G401 (cell line): ENCODE measurements at places on chromosomes 12 and 14. TPM values are rescaled to one million over a fixed set of nuclear protein-coding genes. Genes with fewer than 3 reads are reported as not detected.

Gene GRIP1
- total RNA-seq, result 0.27 TPM in 1 of 2 replicates, not detected in the other

GRCh38 chr12:7019043-7019569, 830 bp upstream of the LPCAT3 start:
- peak; percentile 46 for DNase-seq

GRCh38 chr14:58736606-58737005, 98.8 kb downstream of the DACT1 start:
- no peak for DNase-seq

Gene CLEC2B
- not detected in 2 replicates for total RNA-seq

DNA sequence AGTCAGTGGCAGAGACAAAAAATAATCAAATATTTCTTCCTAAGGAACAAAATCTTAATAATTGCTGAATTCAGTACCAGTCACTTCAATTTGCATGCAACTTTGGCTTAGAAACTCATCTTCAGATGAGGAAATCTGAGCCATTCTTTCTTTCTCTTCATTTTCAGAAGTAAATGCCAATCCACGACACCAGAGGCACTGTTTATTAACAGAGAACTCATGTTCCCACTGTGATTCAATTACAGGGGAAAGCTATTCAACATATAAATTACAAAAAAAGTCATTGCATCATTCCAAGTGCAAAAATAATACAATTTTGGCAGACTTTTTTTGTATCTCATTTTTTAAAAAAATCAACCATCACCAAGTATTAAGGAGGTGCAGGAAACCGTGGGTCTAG, 816.1 kb upstream of the TMEM132C start:
- no peak for DNase-seq

GRCh38 chr14:38129192-38129591, 78.5 kb upstream of the SSTR1 start:
- DNase-seq, result no peak

DNA sequence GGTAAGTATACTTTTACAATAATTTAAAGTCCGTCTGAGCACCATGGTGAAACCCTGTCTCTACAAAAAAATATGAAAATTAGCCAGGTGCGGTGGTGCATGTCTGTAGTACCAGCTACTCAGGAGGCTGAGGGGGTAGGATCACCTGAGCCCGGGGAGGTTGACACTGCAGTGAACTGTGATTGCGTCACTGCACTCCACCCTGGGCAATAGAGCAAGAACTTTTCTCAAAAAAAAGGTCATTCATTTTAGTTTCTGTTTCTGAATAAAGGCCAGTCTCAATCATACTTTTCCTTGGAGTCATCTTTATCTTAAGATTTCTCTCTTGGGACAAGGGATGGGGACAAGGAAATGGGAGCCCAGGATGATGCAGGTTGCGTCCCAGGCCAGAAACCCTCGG, 12.9 kb downstream of the ANKRD13A start:
- DNase-seq, result no peak

GRCh38 chr12:67269633-67270573, 745 bp downstream of the CAND1 start:
- peak; percentile 54 for DNase-seq

DNA sequence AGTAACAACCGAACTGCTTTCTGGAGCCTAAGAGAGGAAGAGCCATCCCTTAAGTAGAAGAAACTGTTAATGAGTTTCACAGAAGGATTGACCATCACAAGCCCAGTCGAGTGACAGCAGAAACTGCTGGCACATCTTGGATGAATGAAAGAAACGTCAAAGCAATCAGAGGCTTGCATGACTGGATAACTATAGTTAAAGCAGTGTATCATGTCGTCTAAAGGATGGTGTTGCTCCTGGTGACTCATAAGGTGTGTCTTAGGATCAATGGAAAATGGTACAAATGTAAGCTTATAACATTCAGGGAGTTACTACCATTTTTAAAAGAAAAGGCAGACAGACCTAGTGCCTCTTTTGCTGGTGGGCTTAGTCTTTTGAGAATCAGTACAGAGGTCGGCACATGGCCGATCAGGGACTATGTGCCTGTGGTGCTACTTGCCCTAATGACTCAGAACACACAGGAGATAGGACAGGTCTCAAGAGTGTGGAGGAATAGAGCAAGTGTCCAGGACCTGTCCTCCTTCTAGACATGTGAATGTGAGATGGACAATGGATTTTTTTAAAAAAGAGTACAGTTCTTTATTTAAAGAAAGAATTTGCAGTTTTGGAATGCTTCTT, 55.7 kb downstream of the TMX1 start:
- DNase-seq, result no peak

GRCh38 chr12:92466391-92467305, 236.1 kb upstream of the PLEKHG7 start:
- DNase-seq, result peak; percentile 81

- DNase-seq, result no peak
These were observed 2.4 kb downstream of the DHRS2 start for GRCh38 chr14:23638414-23639047.

DNA sequence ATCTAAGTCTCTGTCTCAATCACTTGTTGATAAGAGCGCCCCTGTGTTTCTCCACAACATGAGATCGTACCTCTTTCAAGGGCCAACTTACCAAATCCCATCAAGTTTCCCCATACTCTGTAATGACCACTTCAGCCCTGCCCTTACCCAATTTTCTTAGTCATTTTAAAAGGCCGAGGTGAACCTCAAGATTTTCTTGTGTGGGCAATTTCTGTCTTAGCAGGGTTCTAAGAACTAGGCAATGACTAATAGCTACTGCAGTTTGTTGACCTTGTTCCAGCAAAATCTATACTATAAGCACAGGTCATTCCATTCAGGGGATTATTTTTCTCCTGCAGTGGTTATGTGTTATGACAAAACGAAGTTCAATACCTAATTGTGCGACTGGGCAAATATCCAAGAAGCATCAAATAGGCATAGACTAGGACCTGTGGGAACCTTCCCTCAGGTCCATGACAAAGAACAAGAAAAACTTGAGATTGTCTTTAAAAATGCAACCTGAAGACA, 359.8 kb downstream of the PCNX1 start:
- DNase-seq, result no peak

DNA sequence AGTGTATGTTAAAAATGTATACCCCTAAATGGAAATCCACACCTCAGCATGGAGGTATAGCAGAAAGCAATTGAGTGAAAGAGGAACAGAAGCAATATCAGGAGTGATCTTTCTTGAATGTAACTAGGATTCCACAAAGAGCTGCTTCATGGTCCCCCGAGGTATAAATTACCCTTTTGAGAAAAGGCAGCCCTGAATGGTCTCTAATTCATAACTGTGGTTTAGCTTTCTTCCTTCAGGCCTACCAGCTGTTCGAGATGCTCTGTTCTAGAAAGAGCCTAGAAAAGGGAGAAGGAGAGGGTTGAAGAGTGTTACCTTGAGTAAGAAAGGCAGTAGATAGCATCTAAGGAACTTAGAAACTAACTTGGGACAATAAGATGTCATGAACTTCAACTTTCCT, 42.9 kb upstream of the CSRNP2 start:
- no peak for DNase-seq

DNA sequence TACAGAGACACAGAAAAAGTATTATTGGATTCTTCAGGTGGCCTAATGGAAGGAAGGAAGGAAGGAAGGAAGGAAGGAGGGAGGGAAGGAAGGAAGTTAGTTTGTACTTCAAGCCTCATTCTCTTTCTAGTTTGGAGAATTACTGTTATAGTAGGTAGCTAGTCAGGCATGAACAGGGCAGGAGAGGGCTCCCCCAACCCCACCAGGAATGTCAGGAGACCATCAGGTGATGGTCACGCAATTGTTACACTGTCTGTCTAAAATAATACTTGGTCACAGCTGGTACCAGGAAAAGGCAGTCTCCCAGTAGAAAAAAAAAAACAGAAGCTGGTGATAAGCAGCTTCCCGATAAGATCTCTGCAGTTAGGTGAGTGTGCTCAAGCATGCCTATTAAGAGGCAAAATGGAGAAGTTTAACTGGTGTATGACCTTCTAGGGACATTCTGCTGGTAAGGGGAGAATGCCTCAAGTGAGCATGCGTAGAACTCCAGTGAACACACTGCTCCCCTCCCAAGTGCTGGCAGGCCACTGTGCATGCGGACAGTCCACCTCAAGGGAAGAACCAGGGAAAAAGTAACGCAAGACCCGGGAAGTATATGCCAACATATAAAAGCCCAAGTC, 358.4 kb upstream of the SOX5 start:
- DNase-seq, result no peak

GRCh38 chr14:22837114-22837749, 847 bp downstream of the MMP14 start:
- no peak for DNase-seq

Gene LRP1-AS
- total RNA-seq, result not detected in 2 replicates

Gene KRT82
- total RNA-seq, result not detected in 2 replicates

Gene KLRC3
- total RNA-seq, result not detected in 2 replicates

Gene DCN
- not detected in 2 replicates for total RNA-seq

GRCh38 chr12:58249610-58250009, 308.2 kb downstream of the ATP23 start:
- DNase-seq, result no peak

DNA sequence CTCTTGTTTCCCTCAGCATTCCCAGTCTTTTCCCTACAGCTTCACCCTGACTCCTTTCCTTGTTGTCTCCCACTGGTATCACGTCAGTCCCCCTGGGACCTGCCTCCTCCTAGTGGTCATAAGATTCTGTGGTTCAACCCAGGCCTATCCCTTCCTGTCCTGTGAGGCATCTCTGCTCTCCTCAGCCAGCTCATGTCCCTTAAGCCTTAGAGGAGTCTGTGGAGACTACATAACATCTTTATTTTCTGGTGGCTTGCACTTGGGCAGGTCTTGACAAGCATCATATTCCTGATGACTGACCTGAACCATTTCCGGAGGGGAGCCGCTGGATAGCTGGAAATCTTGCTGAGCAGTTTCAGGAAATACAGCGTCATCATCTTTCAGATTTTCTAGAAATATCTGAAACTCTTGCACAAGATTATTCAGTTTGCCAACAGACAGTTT, 688 bp downstream of the C12orf71 start:
- DNase-seq, result no peak

Gene LYZ
- not detected in 2 replicates for total RNA-seq

- DNase-seq, result no peak
These were observed 256.6 kb upstream of the FOXN3 start for GRCh38 chr14:89673512-89674225.

Gene YBX3
- total RNA-seq, result 138 and 218 TPM in 2 replicates

- no peak for DNase-seq
These were observed 65.3 kb upstream of the FAM181A start for GRCh38 chr14:93861836-93862235.

Gene CLBA1
- total RNA-seq, result 10.5 and 18.0 TPM in 2 replicates

GRCh38 chr14:21042918-21043317, 756 bp downstream of the RNASE7 start:
- DNase-seq, result no peak

Gene ANG
- 3.4 and 7.1 TPM in 2 replicates for total RNA-seq

GRCh38 chr14:26401179-26401968, 196.5 kb downstream of the NOVA1 start:
- peak; percentile 73 for DNase-seq

Gene PRIMA1
- total RNA-seq, result not detected in 2 replicates

Gene PLA2G1B
- not detected in 2 replicates for total RNA-seq

GRCh38 chr12:41465526-41465925, 277.4 kb downstream of the PDZRN4 start:
- DNase-seq, result no peak

Gene WSB2
- total RNA-seq, result 120 and 139 TPM in 2 replicates

Gene LTA4H
- 121 and 165 TPM in 2 replicates for total RNA-seq

DNA sequence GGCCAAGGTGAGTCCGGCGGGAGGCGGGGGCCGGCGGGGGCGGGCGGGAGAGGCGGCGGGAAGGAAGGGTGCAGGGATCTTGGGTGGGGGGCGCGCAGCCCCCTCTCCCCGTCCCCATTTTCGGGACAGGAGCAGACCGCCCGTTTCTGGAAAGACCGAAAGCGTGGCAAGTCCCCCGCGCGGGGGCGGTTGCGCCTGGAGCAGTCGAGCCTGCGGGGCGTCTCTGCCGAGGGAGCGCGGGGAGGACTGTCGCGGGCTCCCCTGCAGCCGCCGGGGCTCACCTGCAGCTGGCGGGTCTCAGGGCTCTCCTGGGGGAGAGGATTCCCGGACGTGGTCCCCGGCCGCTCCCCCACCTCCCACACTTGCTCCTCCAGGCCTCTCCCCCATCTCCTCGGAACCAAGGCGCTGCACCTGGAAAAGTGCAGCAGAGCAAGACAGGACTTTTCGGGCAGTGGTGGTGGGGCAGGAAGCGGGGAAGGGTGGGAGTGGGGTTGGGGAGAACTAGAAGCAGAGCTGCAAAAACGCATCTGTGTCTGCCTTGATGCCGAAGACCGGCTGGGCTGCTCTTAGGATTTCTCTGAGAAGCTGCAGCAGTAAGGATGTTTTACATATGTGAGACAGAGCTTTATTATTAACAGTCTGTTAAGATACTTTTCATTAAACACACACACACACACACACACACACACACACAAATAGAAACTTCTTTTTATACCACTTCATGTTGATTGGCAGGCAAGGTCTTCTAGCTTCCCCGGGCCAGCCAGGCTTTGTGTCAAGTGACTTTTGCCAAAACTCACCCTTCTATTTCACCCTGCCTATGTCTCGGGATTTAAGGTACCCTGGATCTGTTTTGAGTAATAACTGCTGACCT, 677 bp downstream of the C12orf75 start:
- DNase-seq, result peak; percentile 12

GRCh38 chr14:69921052-69921451, 41.8 kb downstream of the SMOC1 start:
- no peak for DNase-seq

Gene FAM186B
- total RNA-seq, result 0.06 TPM in 1 of 2 replicates, not detected in the other

- DNase-seq, result no peak
These were observed 3.7 kb downstream of the NFKBIA start for GRCh38 chr14:35400648-35401421.

Gene FKBP11
- 2.0 and 2.8 TPM in 2 replicates for total RNA-seq

Gene LUM
- not detected in 2 replicates for total RNA-seq

DNA sequence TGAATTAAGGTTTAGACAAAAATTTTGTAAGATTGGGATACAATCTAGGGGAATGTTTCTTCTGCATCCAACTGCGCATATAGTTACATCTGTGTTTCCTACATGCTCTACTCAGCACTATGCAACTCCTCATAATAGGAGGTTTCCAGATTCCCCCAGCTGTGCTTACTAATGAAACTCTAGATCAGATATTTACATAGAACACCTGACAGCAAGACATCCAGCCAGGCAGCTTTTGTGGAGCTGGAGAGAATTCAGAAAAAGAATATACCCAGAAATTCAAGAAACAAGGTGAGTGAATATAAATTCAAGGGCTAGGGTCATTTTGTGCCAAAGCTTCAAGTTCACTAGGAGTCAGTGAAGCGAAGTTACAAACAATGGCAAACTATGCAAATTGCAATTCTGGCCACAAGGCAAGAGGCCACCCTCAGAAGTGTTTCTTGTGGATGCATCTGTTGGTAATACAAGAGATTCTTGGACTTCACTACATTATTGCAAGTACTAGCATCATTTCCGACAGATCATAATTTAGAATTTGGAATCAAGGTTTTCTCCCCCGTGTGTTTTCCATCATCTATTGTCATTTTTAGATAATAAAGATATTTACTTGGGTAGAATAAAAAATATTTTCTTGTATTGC, 341.2 kb upstream of the NAV3 start:
- DNase-seq, result no peak
